ENCODE measurements at places on chromosomes 1 and 21.

- DNase-seq = no peak
Observed at GRCh38 chr1:168687816-168688215, 41.2 kb downstream of the DPT start.

DNA sequence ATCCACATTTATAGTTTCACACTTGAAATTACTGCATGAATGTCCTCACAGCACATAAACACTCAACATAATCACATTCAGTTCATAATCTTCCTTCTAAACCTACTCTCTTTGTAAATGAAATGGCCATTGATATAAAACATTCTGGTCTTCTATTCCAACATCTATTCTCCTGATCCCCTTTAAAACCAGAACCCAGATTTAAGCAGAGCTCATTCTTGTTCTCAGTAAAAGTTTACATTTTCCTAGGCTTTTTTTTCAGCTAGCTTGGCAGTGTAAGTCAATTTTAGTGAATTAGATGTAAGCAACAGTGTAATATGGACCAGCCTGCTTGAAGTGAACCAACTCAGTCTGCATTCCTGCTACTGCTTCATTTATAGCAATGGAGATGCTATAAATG, 460.7 kb upstream of the RGS18 start:
- no peak for DNase-seq

- DNase-seq = no peak
Observed at GRCh38 chr1:164971921-164972415, 384.5 kb downstream of the LMX1A start.

DNA sequence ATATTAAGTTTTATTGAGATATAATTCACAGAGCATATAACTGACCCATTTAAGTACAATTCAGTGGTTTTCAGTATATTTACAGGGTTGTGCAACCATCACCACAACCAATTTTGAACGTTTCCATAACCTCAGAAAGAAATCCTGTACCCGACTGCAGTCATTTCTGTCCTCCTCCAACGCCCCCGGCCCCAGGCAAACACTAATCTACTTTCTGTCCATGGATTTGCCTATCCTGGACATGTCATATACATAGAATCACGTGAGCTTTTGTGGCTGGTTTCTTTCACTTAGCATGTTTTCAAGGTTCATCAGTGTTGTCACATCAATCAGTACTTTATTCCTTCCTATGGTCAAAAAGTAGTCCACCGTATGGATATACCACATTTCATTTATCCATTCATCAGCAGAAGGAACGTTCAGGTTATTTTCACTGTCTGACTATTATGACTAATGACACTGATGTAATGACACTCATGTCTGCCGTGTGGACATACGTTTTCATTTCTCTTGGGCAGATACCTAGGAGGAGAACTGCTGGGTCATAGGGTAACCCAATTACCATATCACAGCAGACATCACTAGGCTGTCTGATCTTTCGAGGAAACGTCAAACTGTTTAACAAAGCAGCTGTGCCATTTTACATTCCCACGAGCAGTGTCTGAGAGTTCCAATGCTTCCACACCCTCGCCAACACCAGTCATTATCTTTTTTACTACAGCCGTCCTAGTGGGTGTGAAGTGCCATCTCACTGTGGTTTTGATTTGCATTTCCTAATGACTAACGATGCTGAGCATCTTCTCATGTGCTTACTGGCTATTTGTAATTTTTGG, 30.8 kb downstream of the MRPL37 start:
- peak; percentile 42 for DNase-seq

- no peak for DNase-seq
Observed at GRCh38 chr1:153546371-153546770, 765 bp upstream of the S100A4 start.

- DNase-seq = no peak
Observed at GRCh38 chr1:26711777-26712176, 16.0 kb downstream of the ARID1A start.
